ENCODE measurements at places on chromosomes 6 and 20.

DNA sequence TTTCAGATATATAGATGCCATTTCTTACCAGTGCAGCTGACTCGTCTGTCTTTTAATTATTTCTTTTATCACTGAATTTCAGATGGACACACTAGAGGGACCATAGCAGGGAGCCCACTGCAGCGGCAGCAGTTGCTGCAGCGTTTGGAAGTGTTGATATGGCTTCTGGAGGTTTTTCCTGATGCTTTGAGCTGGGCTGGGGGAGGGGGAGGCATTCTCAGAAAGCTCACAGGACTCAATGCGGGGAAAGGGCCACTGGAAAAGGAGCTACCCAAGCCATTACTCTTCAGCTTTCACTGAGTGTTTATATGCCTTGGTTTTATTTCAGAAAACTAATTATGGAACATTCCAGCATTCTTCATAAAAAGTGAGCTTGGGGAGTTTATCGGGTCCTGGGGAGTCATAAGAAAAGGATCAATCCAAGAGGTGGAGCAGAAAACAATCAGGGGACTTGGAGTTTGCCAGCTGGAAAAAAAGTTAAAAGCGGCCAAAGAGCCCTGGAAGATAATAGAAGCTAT is 740.4 kb upstream of the FLRT3 start:
- DNase-seq = no peak

DNA sequence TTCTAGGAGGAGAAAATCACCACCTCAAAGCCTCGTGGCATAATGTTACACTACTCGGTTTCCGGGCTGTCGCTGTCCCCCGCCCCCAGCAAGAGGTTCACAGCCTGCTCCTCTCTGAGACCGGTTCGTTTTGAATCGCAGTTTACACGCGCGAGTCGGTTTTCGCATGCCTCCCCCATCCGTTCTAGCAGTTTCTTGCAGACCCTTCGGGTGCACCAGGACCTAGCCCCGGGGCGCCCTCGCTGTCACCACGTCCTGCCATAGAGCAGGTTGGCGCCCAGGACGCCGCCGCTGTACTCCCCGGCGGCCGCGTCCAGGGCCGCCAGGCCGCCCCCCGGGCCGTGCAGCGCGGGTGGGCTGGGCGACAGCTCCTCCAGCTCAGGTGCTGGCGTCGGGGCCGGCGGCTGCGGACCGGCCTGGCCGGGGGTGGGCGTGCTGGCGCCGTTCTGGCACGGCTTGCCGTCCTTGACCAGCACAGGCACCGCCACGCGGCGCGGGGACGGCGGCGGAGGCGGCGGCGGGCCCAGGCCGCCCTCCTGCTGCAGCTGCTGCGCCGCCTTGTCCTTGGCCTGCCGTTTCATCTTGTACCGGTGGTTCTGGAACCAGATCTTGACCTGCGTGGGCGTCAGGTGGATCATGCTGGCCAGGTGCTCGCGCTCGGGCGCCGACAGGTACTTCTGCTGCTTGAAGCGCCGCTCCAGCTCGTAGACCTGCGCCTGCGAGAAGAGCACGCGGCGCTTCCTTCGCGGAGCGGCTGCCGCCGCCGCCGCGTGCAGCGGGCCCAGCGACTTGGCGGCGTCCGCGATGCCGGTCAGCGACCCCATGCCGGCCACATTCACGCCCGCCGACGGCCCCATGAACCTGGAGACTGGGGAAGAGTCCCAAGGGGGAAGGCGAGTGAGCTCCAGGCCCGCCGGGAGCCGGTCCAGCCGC is 1.4 kb downstream of the NKX2-4 start:
- peak; percentile 37 for DNase-seq

DNA sequence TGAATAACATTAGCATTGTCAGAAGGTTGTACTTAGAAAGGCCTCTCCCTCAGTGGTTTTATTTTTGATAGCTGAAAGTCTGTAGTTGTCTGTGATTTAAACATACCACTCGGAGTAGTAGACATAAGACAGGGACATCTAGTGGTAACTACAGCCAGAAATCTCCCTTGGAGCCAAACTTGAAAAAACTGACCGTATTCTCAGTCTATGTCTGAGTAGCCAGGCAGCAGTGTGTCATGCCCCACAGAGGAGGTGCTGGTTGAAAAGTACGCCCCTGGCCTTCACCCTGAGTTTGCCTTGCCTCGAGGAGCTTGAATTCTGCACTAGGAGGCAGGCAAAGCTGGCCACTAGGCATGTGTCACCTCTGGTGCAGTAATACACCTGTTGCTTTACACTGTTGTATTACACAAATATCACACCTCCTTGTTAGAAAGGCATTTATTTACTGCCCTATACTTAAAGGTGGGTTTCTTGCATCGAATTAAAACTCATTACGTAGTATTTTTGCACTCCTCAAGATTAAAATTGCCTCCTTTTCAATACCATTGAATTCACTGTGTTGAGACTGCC is 20.8 kb downstream of the ZBTB2 start:
- no peak for DNase-seq

DNA sequence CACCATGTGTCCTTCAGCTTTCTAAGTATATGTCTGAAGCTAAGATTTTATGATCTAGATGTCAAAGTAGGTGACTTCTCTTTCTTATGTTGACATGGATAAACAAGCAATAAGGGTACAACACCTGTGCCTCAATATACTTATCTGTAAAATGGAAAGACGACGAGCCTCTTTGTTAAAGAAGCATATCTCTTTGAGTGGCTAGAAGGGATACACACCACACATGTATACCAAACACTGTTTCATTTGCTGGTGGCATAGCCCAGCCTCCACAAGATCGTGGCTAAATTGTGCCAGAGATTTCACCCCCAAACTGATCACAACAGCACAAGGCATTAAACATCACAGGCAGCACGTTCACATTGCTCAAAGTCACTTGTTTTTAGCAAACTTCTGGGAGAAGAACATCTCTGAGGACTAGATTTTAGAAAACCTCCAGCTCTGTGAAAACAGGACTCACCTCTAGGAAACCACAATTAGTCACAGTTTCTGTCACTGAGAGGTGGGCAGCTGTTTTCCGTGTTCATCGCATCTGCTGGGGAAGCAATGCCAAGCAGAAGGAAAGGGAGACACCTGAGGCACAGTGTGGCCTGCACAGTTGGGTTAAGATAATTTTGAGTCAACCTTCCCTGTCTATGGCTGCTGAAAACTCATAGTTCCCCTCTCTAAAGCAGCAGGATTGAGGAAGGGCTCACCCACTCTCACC is 263.0 kb upstream of the PLCB4 start:
- DNase-seq = no peak

GRCh38 chr20:53004267-53004813 is 32.2 kb downstream of the TSHZ2 start:
- no peak for DNase-seq

- DNase-seq = no peak
Measured at GRCh38 chr6:149651056-149651455, 2.5 kb upstream of the KATNA1 start.

- DNase-seq = no peak
Measured at GRCh38 chr6:66153247-66153646, 446.2 kb upstream of the EYS start.

DNA sequence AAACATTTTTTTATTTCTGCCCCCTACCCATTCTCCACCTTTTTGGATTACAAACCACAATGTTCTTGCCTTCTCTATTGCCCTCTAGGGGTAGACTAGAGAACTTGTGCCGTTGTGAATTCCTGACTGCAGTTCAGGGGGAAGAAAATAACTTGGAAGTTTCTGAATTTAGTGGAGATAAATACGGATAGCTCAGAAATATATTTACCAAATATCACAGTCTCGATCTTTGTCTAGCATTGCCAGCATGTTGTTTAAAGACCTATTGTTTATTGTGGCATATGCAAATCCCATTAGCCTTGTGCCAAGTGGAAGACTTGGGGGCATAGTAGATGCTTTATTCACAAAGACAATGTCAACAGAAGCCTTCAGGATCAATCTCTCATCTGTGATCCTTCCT is 154.1 kb upstream of the MMS22L start:
- no peak for DNase-seq

DNA sequence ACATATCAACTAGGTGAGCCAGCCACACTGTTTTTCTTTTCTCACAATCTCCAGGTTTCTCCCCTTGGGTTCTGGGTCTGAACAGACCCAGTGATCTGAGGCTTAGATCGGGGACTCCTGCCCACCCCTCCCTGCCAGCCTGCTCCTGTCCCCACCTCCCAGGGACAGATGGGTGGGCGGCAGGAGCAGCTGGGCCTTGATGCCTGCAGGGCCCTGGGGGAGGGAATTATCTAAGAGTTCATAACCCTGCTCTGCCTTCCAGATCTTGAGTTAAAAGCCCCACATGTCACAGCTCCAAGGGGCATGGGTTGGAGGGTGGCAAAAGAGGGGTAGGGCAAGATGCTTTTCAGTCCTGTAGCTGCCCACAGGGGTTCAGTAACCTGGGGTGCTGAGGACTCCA is 5.2 kb upstream of the XKR7 start:
- no peak for DNase-seq

DNA sequence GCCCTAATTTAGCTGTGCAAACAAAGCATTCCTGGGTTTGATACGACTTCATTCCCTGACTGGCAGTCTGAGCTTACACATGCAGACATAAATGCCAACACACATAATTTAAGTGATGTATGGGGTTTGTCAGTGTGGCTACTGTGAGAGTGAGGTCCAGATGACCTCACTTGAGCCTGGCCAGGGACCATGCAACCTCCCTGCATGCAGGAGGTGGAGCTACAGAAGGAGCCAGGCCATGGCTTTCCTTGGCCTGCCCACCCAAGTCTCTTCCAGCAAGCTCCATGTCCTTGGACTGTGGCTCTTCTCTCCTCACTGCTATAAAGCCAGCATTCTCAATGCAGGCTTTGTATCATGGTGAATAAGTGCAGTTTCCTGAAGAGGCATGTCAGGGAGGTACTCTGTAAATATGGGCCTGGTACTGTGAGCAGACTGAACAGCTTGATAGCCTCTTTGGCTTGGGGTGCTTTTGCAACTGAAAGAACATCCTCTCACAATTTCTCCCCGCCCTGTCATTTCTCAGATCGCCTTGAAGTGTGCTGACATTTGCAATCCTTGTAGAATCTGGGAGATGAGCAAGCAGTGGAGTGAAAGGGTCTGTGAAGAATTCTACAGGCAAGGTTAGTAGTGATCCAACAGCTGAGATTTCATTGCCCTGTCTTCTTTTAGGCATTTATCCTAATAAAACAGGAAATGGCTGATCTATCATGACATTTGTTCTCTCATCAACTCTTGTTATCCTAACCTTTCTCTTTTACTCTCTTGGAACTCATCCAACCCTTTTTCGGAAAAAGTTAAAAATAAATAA is 69.2 kb downstream of the MTFR2 start:
- DNase-seq = no peak

GRCh38 chr20:9520086-9520485 is 5.7 kb downstream of the LAMP5 start:
- DNase-seq = no peak

DNA sequence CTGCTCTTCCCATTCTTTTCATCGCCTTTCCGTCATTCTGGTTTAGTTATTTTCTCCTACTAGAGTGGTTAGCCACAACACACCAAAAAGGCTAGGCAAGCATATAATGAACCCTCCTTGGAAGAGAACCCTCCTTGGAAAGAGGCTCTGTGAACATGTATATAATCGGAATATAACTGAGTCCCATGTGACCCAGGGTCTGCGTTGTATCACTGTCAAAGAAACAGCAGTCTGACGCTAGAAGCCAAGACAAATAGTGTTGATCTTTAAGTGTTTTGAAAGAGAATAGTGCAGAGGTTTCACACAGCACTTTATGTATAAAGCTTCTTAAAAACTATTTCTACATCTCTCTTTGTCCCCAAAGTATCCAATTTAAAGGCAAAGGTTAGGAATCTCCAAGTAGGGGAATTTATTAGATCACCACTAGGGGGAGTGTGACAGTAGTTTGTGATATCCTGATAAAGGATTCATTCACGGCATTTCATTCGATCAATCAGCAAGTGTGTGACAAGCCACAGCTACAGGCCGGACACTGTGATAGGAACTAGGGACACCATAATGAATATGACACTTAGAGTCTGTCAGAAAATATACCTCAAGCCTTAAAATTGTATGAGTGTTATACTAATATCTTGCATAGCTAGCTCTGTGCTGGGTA is 395.3 kb downstream of the CD109 start:
- peak; percentile 23 for DNase-seq

DNA sequence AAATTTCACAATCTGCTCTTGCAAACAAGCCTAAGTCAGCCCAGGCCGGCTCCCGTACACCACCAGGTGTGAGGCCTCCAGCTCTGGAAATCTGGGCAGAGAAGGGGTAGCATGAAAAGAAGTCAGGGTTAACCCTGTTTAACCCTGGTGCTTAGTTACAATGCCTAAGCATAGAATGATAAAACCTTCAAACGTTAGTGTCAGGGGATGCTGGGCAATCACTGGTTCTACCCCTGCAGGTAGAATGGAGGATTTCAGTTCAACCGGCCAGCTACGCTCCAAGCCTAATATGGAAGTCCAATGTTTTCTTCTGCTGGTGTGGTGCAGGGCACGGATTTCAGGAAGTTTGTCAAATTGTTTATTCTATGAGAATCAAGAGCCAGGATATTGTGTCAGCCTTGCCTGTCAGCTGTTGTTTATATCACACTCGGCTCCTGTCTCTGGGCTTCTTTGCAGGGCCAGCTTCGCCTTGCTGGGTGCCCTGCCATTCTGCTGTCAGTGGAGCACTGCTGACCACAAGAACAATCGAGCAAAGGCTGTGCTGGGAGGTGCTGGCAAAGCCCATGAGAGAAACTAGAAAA is 20.2 kb upstream of the CD93 start:
- no peak for DNase-seq

- no peak for DNase-seq
Measured at GRCh38 chr6:119259027-119259426, 90.5 kb downstream of the MAN1A1 start.

DNA sequence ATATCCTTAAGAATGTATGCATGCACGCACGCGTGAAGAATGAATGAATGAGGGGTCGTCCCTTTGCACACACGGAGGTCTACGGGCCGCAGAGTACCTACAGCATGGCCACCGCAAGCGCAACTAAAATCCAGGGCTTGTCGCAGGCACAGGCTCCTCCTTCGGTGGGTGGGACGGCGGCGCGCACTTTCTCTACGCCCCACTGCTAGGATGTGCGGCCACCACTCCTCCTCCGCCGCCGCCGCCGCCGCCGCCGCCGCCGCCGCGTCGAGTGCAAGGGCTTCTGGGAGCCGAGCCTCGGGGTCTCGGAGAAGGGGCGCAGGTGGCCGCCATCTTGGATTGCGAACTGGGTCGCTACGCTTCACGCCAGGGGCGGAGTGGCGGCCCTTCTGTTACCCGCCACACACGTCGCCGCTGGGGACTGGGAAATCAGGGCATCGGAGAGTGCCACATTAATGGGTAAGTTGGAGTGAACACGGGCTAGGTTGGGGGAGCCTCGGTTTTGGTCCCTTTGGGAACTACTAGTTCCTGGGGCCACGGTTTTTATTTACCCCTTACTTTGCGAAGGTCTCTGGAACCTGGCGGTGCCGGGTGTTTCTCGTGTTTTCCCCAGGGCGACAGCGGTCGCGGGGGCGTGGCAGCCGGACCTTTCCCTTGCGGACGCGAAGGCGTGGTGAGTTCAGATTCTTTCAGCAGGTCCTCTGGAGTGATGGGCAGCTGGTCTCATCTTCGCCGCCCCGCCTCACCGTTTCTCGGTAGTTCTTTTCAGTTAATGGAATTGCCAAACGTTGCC is at the start of gene KPNA5:
TSS of gene KPNA5 (plus strand) at position 332 of the 793 bp plus-strand sequence. CDS start at position 456, 124 bp downstream.
- peak; percentile 91 for DNase-seq
